ENCODE measurements at places on chromosomes 5 and 9.
A peak's percentile ranks its signal among the peaks of the same experiment; 100 is the strongest.

GRCh38 chr5:65065001-65065511 is 296.3 kb downstream of the CWC27 start:
- DNase-seq: no peak

GRCh38 chr9:129472651-129473102 is 148.2 kb downstream of the C9orf50 start:
- no peak for DNase-seq

- DNase-seq: peak; percentile 85
These were observed 9.1 kb downstream of the DIPK1B start for GRCh38 chr9:136721339-136722092.

- no peak for DNase-seq
These were observed 565.8 kb upstream of the NUDT12 start for GRCh38 chr5:104128348-104128747.

- DNase-seq: no peak
These were observed 20.7 kb downstream of the OR2S2 start for GRCh38 chr9:35937227-35937626.

- DNase-seq: peak; percentile 62
These were observed 126.6 kb upstream of the IL12B start for GRCh38 chr5:159456722-159457465.

GRCh38 chr9:114178756-114179450 is 23.6 kb downstream of the COL27A1 start:
- DNase-seq: peak; percentile 10

DNA sequence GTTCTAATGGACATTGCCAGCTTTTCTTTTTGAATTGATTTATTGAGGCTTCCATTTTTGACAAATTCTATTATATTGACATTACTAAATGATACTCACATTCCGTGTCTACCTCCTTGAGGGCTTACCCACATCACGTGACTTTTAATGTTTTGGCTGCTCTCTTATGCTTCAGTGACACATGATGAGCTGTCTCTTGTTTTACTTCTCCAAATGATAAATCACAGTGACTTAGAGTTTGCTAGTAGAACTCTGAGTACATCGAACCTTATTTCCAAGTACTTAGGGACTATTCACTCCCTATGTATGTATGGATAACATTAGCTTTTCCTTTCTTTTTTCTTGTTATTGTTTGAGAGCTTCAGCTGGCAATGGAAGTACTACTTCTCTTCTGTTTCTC is 169.8 kb upstream of the KCNN2 start:
- peak; percentile 78 for DNase-seq

- DNase-seq: no peak
These were observed 786 bp downstream of the PCDHB5 start for GRCh38 chr5:141135718-141136266.

- no peak for DNase-seq
These were observed 242.0 kb upstream of the CDH18 start for GRCh38 chr5:20230010-20230409.

GRCh38 chr5:51990661-51991180 is 607.5 kb downstream of the ISL1 start:
- no peak for DNase-seq

GRCh38 chr5:57695706-57696388 is 213.2 kb upstream of the ACTBL2 start:
- no peak for DNase-seq

GRCh38 chr5:14063138-14063537 is 80.0 kb upstream of the TRIO start:
- peak; percentile 40 for DNase-seq

DNA sequence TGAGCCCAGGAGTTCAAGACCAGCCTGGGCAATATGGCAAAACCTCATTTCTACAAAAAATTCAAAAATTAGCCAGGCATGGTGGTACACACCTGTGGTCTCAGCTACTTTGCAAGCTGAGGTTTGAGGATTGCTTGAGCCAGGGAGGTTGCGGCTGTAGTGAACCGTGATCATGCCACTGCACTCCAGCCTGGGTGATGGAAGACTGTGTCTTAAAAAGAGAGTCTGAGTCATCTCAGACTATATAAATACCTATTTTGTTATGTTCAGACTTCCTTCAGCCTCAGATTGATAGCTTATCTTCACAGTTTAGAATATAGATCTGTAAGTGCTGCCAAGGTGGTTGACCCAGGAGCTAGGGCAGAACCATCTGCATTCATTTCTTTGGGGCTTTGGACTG is 1.6 kb upstream of the PAIP2 start:
- no peak for DNase-seq

- peak; percentile 75 for DNase-seq
These were observed 389.6 kb downstream of the SEMA5A start for GRCh38 chr5:9156282-9156681.

DNA sequence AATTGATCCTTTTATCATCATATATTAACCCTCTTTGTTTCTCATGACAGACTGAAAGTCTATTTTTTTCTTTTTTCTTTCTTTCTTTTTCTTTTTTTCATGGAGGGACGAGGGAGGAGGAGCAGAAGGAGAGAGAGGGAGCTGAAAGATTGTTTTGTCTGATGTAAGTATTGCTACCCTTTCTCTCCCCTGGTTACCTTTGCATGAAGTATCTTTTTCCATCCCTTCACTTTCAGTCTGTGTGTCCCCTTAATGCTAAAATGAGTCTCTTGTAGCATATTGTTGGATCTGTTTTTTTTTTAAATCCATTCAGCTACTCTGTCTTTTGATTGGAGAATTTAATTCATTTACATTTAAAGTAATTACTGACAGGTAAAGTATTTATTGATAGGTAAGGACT is 27.5 kb upstream of the SERINC5 start:
- no peak for DNase-seq

DNA sequence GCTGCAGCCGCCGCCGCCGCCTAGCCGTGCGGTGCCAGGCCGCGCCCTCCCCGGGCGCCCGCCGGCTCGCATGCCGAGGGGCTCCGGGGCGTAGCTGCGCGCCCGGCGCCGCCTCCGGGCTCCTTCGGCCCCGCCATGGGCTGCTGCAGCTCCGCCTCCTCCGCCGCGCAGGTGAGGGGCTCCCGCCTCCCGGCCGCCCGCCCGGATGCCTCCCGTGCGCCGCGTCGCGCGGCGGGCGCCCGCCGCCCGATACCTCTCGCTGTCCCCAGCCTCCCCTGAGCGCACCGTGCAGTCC is 230 bp downstream of the SLC44A1 start:
- no peak for DNase-seq

- peak; percentile 15 for DNase-seq
These were observed 38.7 kb upstream of the ANKRD34B start for GRCh38 chr5:80608731-80609130.

DNA sequence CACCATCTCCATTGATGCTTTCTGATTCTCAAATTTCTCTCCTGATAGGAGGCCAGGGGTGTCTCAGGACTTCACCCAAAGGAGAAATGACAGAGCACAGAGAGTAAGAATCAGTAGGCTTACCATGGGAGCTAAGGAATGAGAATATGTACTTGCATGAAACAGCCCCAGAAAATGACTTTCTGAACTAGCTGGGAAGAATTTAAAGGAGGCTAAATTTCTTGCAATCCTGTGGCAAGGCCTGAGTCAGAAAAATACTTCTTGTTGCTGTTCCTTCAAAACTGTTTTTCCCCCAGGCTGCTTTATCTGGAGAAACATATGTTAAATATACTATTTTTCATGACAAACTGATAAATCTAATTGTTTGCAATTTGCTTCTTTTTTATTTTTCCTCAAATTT is 53.4 kb upstream of the FBXL7 start:
- peak; percentile 5 for DNase-seq

GRCh38 chr5:168382421-168382820 is 91.0 kb downstream of the WWC1 start:
- no peak for DNase-seq

GRCh38 chr5:113806250-113806649 is 292.8 kb downstream of the YTHDC2 start:
- peak; percentile 17 for DNase-seq

- DNase-seq: no peak
These were observed 353.0 kb downstream of the FBXL17 start for GRCh38 chr5:108028883-108029282.

GRCh38 chr9:127707766-127708165 is 978 bp downstream of the CFAP157 start:
- peak; percentile 16 for DNase-seq

- peak; percentile 58 for DNase-seq
These were observed 455 bp upstream of the SMIM3 start for GRCh38 chr5:150778088-150778516.

GRCh38 chr5:86684222-86684621 is 66.5 kb downstream of the COX7C start:
- peak; percentile 60 for DNase-seq

DNA sequence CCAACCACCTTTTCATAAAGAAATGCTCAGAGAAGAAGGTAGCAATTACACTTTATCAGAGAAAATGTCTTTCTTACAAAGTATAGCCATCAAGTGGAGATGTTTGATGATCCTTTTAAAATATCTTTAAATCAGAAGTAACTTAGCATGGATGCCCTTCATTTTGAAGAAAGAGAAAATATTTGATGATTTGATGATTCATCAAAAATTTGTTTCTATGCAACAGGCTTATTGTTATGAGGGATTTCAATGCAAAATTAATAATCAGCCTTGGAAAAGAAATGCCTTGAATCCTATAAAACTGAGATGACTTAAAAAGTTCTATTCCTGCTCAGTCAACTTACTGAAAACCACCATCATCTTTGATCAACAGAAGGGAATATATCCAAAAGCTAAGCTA is 291.6 kb downstream of the MLLT3 start:
- DNase-seq: no peak

DNA sequence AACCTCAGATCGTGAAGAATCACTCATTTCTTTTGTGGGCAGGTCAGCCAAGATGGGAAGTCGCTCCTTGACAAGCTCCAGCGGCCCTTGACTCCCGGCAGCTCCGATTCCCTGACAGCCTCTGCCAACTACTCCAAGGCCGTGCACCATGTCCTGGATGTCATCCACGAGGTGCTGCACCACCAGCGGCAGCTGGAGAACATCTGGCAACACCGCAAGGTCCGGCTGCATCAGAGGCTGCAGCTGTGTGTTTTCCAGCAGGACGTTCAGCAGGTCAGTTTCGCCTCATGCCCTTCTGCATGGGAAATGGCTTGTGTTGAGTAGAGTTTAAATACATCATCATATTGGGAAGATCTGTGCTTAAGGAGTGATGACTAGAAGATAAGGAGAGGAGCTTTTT is 173.3 kb downstream of the TRIO start:
- no peak for DNase-seq

DNA sequence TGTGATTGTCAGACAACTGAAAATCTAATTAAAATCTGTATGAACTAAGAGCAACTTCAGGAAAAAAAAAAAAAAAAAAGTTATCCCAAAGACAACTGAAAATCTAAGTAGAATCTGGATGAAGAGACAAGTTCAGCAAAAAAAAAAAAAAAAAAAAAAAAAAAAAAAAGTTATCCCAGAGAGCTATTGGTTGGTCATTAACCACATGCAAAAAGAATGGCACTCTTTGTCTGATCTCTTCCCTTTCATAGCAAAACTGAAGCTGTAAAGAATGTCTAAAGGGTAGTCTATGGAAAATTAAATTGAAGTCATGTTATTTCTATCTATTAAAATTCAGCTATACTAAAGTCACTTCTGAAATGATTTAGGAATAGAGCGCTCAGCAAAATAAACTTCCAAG is 32.9 kb downstream of the STRBP start:
- no peak for DNase-seq

DNA sequence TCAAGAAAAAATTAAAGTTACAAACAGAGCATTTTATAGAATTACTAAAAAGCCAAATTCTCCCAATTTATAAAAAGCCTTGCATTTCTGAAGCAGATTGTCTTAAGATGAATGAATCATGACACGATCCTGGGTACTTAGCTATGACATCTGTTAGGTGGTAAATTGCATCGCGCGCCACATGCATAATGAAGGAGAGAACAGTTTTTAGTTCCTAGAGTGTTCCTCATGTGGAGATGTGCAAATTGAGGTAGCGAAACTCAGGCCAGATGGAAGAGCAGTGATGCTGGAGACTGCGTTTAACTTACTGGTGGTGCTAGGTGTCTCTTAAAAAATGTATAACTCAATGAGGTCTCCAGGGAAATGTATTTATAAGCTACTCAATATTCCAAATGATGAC is 516.1 kb downstream of the EFNA5 start:
- no peak for DNase-seq

- no peak for DNase-seq
These were observed 68.3 kb downstream of the FGF1 start for GRCh38 chr5:142617416-142618129.

GRCh38 chr5:74556631-74557595 is 83.6 kb downstream of the ENC1 start:
- DNase-seq: peak; percentile 18

- DNase-seq: peak; percentile 66
These were observed 162.2 kb downstream of the OXCT1 start for GRCh38 chr5:41707853-41708603.

DNA sequence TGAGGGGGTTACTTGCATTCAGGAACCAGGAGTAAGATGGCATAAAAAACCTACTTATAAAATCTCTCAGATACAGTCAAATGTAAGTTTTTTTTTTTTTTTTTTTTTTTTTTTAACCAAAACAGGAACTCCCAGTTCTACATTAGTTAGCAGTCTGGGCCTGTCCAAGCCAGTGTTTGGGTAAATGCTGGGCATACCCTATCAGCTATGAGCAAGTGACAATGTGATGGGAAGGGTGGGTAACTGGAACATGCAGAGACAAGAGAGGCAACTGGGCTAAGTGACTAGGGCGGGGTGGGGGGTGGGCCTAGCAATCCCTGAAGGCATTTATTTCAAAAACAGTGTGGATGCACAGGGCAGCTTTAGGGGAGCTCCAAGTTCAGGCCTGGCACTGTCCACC is 2.3 kb downstream of the NMRK1 start:
- DNase-seq: no peak

GRCh38 chr5:43699910-43700309 is 96.9 kb downstream of the NNT start:
- no peak for DNase-seq

DNA sequence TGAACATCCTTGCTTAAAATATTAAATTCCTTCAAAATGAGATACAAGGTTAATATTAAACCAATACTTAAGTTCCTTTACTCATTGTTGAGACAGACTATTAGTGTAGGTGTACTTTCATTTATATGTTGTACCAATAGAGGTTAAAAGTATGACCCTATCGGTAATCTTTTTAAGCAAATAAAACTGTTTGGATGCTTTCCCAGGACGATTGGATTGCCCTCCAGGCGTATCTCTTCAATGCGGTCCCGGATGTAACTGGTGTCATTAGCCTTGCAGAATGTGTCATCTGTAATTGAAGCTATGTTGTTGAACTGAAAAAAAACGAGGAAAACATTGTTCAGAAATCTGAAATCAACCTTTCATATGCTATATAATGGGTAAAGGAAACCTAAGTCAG is 18.9 kb downstream of the OGN start:
- DNase-seq: peak; percentile 38

GRCh38 chr5:154278186-154278585 is 87.7 kb downstream of the GALNT10 start:
- DNase-seq: no peak

Measured in fibroblast of mammary gland (primary cell).